Right lobe of liver (tissue), 6 donors: ENCODE measurements at places on chromosomes 2 and 18.
A peak's percentile ranks its signal among the peaks of the same experiment; 100 is the strongest.

GRCh38 chr2:159832858-159833257, 34.9 kb upstream of the CD302 start:
- no peak overlapping the region for H3K4me3 ChIP-seq
- H3K27ac ChIP-seq, result no peak overlapping the region
- H3K4me1 ChIP-seq, result no peaks in the 10 kb centered on the region
- DNase-seq, result no peak
- H3K36me3 ChIP-seq, result no peaks in the 10 kb centered on the region

DNA sequence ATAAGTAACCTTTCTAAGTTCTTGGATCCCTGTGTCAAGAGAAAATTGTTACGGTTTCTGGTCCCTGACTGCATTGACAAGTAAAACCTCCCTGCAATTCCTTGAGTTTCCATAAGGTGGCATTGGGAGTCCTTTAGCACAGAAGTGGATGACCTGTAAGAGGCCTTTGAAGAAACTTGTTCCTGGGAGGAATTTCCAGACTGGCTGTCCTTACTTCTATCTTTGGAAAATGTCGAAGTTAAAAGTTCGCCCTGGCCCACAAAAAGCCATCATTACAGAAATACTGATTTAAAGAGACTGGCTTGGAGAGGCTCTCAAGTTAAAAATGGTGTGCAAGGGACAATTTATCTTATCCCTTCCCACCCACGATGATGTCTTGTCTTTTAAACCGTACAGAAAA, 218.4 kb downstream of the CDH20 start:
- DNase-seq, result no peak
- H3K27ac ChIP-seq, result no peak overlapping the region
- H3K36me3 ChIP-seq, result no peaks in the 10 kb centered on the region
- H3K4me3 ChIP-seq, result no peak overlapping the region

DNA sequence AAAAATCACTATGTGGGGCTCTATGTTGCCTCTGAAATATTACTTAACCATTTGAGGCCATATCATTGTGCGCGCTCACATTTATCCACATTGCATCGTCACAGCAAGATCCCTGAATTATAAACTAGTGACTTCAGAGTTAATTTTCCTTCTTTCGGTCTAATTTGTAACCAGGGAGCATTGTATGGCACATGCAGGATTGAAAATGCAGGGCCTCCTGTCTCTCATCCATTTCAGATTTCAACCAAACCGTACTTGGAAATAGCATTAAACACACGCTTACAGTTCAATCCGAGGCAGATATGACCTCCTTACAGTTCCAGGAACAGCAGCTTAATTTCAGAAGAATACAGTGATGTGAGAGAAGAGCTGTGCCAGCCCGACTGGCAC, 532 bp downstream of the MYOM1 start:
- peak overlapping the region; percentile 96 for H3K27ac ChIP-seq
- peak overlapping the region; percentile 43 for H3K4me3 ChIP-seq
- no peaks in the 10 kb centered on the region for H3K27me3 ChIP-seq

DNA sequence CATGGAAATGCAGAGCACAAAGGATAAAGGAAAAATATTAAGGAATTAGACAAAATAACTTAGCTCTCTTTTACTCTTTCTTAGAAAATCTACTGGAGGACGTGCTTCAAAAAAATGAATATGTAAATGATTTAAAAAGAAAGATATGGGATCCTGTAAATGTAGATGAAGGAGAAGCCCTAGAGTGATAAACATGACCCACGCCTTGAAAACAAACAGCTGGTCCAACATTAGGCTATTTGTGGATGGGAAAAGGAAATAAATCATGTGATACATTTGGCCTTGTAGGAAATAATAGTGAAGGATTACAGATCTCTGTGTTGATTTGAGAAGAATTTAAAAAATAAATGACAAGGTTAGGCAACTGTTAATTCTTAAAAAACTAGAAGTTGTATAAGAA, 492.1 kb upstream of the SLC39A10 start:
- no peak overlapping the region for H3K27ac ChIP-seq
- no peak for DNase-seq
- no peaks in the 10 kb centered on the region for H3K27me3 ChIP-seq
- no peaks in the 10 kb centered on the region for H3K36me3 ChIP-seq
- H3K4me3 ChIP-seq, result no peak overlapping the region
- H3K4me1 ChIP-seq, result no peaks in the 10 kb centered on the region

GRCh38 chr2:198371921-198372543, 567.6 kb downstream of the PLCL1 start:
- H3K4me1 ChIP-seq, result no peaks in the 10 kb centered on the region
- no peaks in the 10 kb centered on the region for H3K27me3 ChIP-seq
- H3K4me3 ChIP-seq, result no peak overlapping the region

GRCh38 chr2:118645876-118646275, 201.6 kb downstream of the EN1 start:
- H3K27me3 ChIP-seq, result no peaks in the 10 kb centered on the region
- no peaks in the 10 kb centered on the region for H3K36me3 ChIP-seq
- no peak overlapping the region for H3K4me3 ChIP-seq
- no peak for DNase-seq
- H3K27ac ChIP-seq, result no peak overlapping the region

GRCh38 chr18:65287652-65288051, 463.2 kb upstream of the CDH7 start:
- no peak overlapping the region for H3K27ac ChIP-seq
- H3K36me3 ChIP-seq, result no peaks in the 10 kb centered on the region
- no peaks in the 10 kb centered on the region for H3K4me1 ChIP-seq
- no peak for DNase-seq
- H3K27me3 ChIP-seq, result no peaks in the 10 kb centered on the region

GRCh38 chr2:227612546-227613271, 1.9 kb downstream of the SCYGR3 start:
- H3K4me1 ChIP-seq, result no peaks in the 10 kb centered on the region
- DNase-seq, result no peak
- no peak overlapping the region for H3K27ac ChIP-seq
- no peaks in the 10 kb centered on the region for H3K27me3 ChIP-seq

DNA sequence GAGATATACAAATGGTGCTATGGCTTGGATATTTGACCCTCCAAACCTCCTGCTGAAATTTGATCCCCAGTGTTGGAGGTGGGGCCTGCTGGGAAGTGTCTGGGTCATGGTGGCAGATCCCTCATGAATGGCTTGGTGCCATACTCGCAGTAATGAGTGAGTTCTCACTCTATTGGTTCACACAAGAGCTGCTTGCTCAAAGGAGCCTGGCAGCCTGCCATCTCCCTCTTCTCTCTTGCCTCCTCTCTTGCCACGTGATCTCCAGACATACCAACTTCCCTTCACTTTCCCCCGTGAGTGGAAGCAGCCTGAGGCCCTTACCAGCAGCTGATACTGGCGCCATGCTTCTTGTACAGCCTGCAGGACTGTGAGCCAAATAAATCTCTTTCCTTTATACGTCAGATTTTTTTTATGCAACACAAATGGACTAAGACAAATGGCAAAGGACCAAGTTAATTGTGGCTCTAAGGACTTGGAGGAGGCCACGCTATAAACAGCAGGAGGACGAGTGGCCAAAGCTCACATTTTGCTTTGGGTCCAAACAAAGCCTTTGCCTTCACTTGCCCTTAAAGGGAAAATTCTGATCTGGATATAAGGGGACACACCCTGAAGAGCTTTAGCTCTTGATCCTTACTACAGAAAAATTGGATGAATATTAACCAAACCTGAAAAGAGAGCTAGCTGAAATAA, 214.7 kb downstream of the SS18 start:
- no peak overlapping the region for H3K27ac ChIP-seq
- no peak overlapping the region for H3K4me3 ChIP-seq
- no peaks in the 10 kb centered on the region for H3K4me1 ChIP-seq

- H3K4me3 ChIP-seq, result no peak overlapping the region
- no peak overlapping the region for H3K27ac ChIP-seq
- DNase-seq, result no peak
- H3K27me3 ChIP-seq, result no peaks in the 10 kb centered on the region
Observed at GRCh38 chr2:102301867-102302362, 9.4 kb upstream of the IL1RL1 start.

DNA sequence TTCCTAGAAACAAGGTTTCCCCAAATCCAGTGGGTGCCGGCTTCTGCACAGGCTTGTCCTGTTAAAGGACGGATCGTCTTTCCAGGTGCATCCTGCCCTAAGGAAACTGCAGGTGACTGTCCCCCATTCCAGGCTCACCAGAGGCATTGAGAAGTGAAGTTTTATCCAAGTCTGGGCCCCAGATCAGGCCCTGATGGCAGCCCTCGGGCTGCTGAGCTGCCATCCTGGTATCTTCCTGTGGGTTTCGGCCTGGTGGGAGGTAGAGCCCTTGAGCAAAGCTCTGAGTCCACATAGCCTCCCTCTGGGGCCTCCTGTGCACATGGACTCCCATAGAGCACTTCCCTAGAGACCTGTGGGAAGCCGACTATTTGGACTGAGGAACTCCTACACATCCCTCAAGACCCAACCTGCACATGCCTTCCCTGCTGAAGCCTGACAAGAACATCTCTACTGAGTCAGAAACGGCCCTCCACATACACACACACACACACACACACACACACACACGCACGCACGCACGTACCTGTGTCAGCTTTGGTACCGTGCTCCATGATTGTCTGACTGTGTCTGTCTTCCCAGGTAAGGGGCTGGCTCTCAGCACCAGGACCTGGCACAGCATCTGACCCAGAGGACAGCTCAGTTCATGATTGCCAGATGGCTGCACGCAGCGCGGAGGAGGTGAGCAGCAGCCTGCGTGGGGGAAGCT, 16.4 kb downstream of the TNS1 start:
- H3K4me1 ChIP-seq, result peaks cover 14% of the 10 kb centered on the region
- H3K4me3 ChIP-seq, result no peak overlapping the region
- H3K36me3 ChIP-seq, result no peaks in the 10 kb centered on the region
- H3K27me3 ChIP-seq, result no peaks in the 10 kb centered on the region
- DNase-seq, result no peak

- no peaks in the 10 kb centered on the region for H3K36me3 ChIP-seq
- H3K27me3 ChIP-seq, result no peaks in the 10 kb centered on the region
- no peaks in the 10 kb centered on the region for H3K4me1 ChIP-seq
- no peak overlapping the region for H3K27ac ChIP-seq
- H3K4me3 ChIP-seq, result no peak overlapping the region
Observed at GRCh38 chr2:137523931-137524330, 440.3 kb upstream of the HNMT start.

DNA sequence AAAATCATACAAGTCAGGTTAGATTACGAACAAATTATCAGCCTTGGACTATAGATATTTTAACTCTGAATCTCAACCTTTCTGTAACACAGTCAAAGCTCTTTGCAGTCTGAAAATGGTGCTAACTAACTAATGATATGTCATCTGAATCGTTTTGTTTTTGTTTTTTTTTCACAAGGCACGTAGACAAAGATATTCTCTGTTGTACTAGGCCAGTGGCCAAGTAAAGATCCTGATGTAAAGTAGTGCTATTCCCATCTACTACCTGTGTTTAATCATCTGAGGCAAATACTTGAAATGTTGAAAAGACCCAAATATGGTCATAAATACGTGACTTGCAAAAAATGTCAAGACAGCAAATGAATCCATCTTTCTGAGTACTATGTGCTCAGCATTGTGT, 65.7 kb downstream of the REL start:
- H3K4me1 ChIP-seq, result no peaks in the 10 kb centered on the region
- no peak overlapping the region for H3K27ac ChIP-seq
- no peaks in the 10 kb centered on the region for H3K27me3 ChIP-seq
- DNase-seq, result no peak
- no peaks in the 10 kb centered on the region for H3K36me3 ChIP-seq

GRCh38 chr18:8966821-8967220, 135.7 kb upstream of the NDUFV2 start:
- H3K4me3 ChIP-seq, result no peak overlapping the region
- H3K36me3 ChIP-seq, result no peaks in the 10 kb centered on the region
- no peaks in the 10 kb centered on the region for H3K4me1 ChIP-seq
- H3K27me3 ChIP-seq, result no peaks in the 10 kb centered on the region

- no peaks in the 10 kb centered on the region for H3K36me3 ChIP-seq
- H3K4me3 ChIP-seq, result no peak overlapping the region
- no peak overlapping the region for H3K27ac ChIP-seq
- DNase-seq, result no peak
- no peaks in the 10 kb centered on the region for H3K27me3 ChIP-seq
Observed at GRCh38 chr2:100592226-100592625, 29.4 kb downstream of the PDCL3 start.

- H3K4me3 ChIP-seq, result no peak overlapping the region
- no peak for DNase-seq
- H3K27ac ChIP-seq, result no peak overlapping the region
Observed at GRCh38 chr2:174892546-174892945, 112.6 kb downstream of the CHN1 start.

DNA sequence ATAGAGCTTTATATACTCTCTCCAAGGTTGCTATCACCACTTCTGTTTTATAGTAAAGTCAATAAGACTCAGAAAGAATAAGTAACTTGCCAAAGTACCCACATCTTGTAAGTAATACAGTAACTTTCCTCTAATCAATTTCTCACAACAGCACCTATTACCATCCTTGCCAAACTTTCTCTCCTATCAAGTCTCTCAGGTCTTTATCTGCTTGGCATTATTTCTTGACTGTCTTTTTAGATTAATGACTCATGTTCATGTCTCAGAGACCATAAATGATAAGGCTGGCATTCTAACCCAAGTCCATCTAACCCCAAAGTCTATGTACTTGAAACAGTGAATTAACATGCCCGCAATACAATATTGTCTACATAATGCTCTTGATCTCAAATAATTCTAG, 618.0 kb upstream of the ZEB2 start:
- H3K4me1 ChIP-seq, result no peaks in the 10 kb centered on the region
- no peaks in the 10 kb centered on the region for H3K36me3 ChIP-seq
- H3K27ac ChIP-seq, result no peak overlapping the region
- no peak overlapping the region for H3K4me3 ChIP-seq

DNA sequence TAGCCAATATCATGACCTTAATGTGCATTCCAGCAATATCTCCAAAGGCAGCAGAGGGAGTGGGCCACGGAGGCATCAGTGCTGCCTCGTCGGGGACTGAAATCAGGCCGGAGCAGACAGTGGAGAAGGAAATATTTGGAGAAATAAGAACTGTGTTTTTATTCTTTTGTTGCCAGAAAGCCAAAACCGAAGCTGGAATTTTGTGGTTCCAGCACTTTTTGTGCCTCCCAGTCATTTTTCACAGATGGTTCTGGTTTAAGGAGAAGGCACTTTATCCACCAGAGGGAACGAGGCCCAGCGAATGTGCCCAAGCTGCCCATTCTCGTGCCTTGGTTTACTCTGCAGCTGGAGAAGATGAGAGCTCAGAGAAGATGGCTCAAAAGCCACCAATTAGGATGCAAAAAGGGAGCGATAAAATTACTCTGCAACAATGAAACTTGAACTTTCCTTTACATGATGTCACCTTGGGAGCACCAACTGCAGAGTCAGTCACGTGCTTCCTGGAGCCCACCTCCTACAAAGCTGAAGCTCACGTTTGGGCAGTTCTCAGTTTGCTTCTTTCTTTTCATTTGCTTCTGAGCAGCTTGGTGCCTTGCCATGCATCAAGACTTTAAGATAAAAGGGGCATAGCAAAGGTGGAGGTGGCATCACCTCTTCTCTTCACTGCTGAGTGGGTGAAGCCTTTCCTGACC, 288.7 kb downstream of the LPIN1 start:
- H3K27ac ChIP-seq, result no peak overlapping the region
- H3K4me1 ChIP-seq, result no peaks in the 10 kb centered on the region
- H3K4me3 ChIP-seq, result no peak overlapping the region
- H3K27me3 ChIP-seq, result no peaks in the 10 kb centered on the region

- H3K36me3 ChIP-seq, result no peaks in the 10 kb centered on the region
- DNase-seq, result no peak
- H3K27me3 ChIP-seq, result no peaks in the 10 kb centered on the region
- H3K4me1 ChIP-seq, result peaks cover 10% of the 10 kb centered on the region
- no peak overlapping the region for H3K27ac ChIP-seq
Observed at GRCh38 chr18:46171331-46171730, 67.1 kb downstream of the HAUS1 start.

- H3K4me1 ChIP-seq, result no peaks in the 10 kb centered on the region
- H3K4me3 ChIP-seq, result no peak overlapping the region
- no peak for DNase-seq
- H3K36me3 ChIP-seq, result peaks cover 17% of the 10 kb centered on the region
- no peaks in the 10 kb centered on the region for H3K27me3 ChIP-seq
Observed at GRCh38 chr2:8803658-8804379, 33.6 kb downstream of the KIDINS220 start.
